ENCODE measurements at places on chromosomes 1 and 21.

DNA sequence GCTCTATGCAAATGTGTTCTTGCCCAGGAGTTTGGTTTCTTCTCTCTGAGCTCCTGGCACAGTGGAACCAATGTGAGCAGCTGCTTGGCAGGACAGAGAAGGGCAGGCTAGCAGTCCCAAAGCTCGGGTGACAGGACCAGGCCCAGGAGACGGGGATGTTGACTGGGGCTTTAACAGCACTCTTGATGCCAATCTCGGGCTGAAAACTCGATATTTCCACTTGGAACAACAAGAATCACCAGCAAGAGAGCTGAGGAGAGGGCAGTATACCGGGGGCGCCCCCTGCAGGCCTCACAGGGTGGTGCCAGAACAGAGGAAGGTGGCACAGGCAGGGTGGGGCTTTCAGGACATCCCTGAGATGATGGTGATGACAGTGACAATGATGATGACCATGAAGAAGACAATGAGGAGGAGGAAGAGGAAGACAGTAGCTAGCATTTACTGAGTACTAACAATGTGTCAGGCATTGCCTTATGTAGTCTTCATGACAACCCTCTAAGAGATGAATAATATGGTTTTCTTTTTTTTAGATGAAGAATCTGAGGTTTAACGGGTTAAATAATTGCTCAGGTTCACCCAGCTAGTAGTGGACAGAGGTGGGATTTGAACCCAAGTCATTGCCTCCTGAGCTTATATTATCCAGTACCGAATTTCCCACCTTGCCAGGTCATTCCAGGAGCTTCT lies 2.7 kb upstream of the KCNJ9 start:
- DNase-seq: peak; percentile 19

GRCh38 chr1:106458866-106459265 lies 597.6 kb upstream of the PRMT6 start:
- DNase-seq: no peak

DNA sequence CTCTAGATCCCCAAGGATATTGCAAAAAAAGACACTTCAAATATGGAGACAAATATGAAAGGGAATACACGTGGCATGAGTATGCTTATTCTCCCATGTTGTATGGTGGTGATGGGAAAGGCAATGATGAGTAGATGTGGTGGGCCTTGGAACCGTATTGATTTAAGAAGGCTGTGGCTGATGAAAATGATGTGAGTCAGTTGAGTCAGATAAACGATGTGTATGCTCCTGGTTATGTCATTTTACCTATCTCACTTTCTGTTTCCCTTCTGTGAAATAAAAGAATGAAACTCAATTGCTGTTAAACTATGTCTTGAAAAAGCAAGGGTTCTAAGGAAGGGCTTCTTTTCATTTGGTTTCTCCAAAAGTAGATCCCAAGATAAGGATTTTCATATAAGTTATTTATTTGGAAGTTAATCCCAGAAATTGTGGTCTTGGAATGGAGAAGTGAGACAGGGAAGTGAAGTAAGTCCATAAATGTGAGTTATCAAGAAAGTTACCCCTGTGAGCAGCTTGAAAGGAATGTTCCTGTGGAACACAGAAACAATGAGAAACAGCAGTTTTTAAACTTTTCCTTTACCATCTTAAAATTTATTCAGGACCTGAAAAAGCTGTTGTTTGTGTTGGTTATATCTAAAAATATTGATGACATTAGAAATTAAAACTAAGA lies 292.0 kb downstream of the DUSP10 start:
- peak; percentile 73 for DNase-seq

- DNase-seq: peak; percentile 76
Observed at GRCh38 chr1:83546874-83547273, 452.1 kb downstream of the TTLL7 start.

DNA sequence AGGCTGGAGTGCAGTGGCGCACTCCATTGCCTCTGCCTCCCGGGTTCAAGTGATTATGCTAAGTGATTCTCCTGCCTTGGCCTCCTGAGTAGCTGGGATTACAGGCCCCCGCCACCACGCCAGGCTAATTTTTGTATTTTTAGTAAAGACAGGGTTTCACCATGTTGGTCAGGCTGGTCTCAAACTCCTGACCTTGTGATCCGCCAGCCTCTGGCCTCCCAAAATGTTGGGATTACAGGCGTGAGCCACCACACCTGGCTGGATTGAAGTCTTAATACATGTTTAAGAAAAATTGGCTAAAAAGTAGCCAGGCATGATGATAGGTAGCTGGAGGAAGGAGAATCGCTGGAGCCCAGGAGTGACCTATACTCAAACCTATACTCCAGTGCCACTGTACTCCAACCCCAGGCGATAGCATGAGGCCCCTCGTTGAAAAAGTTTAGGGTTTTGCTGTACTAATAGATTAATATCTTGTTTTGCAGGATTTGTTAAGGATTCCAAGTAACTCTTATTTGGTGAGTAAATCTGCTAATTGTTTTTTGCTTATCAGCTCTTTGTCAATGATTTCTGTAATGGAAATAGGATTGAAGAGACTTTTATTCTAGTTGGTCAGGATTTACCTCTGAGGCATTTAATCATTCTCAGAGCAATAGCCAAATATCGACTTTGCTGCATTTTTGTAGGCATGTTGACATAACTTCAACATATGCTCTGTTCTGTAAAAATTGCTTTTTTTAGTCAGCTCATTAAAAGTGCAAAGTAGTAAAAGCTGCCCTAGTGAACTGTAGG lies 2.0 kb downstream of the RCC1 start:
- DNase-seq: peak; percentile 7

DNA sequence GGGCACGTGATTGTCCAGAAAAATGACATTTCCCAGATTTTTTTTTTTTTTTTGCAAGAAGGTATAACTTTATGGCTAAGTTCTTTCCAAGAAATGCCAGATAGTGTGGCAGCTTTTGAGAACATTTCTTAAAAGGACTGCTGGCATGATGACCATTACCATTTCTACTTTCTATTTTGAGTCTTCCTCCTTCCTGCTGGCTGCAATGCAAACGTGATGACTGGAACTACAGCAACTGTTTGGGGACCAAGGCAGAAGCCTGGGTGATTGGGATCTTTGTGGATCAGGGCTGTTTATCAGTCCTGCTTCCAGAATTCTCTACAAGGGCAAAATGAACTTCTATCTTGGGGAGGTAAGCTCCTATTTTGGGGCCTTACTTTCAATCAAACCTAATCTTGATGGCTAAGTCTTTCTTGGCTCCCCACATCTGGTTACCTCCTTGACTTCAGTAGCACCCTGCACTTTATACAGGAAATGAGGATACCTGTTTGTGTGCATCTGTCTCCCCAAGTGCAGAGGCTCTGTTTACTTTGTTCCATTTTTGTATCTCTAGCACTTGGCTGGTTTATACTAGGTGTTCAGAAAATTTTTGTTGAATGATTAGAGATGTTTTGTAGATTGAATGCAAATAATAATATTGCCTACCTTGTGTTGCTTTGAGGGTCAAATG lies 3.7 kb upstream of the DDX20 start:
- no peak for DNase-seq
